ENCODE measurements at places on chromosomes 6 and 20. TPM values are rescaled to one million over a fixed set of nuclear protein-coding genes. Genes with fewer than 3 reads are reported as not detected.

- H3K4me3 ChIP-seq = no peak overlapping the region
- DNase-seq = no peak
- H3K27me3 ChIP-seq = no peaks in the 10 kb centered on the region
- no peaks in the 10 kb centered on the region for H3K4me1 ChIP-seq
- no peaks in the 10 kb centered on the region for H3K36me3 ChIP-seq
Observed at GRCh38 chr20:59178983-59179595, 15.5 kb downstream of the ZNF831 start.

DNA sequence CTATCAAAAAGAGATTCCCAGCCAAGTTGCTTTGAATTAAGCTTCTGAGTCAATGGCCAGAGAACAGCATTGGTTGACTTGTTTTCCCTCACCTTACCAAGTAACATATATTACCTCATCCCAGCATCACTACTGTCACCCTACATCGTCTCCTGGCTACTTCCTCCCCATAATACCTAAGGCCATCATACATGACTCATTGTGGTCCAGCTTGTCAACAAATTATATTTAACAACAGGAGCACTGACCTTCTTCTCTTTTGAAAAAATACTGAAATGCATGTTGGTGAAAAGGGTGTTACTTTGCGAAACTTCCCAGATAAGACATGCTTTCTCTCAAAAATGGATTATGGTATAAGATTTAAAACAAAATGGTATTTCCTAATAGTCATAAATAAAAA lies 106.9 kb downstream of the TBX18 start:
- no peak overlapping the region for H3K4me3 ChIP-seq
- H3K27ac ChIP-seq = no peak overlapping the region
- no peaks in the 10 kb centered on the region for H3K27me3 ChIP-seq
- H3K4me1 ChIP-seq = no peaks in the 10 kb centered on the region
- DNase-seq = no peak
- H3K36me3 ChIP-seq = no peaks in the 10 kb centered on the region

- H3K4me3 ChIP-seq = no peak overlapping the region
- no peaks in the 10 kb centered on the region for H3K36me3 ChIP-seq
- no peaks in the 10 kb centered on the region for H3K27me3 ChIP-seq
- no peak for DNase-seq
- no peaks in the 10 kb centered on the region for H3K4me1 ChIP-seq
Observed at GRCh38 chr6:100657678-100658330, 193.1 kb upstream of the SIM1 start.

ESR1 gene
- total RNA-seq = 2.3 TPM

- DNase-seq = no peak
- no peaks in the 10 kb centered on the region for H3K4me1 ChIP-seq
- no peak overlapping the region for H3K4me3 ChIP-seq
- H3K27ac ChIP-seq = no peak overlapping the region
- H3K27me3 ChIP-seq = no peaks in the 10 kb centered on the region
- H3K36me3 ChIP-seq = no peaks in the 10 kb centered on the region
Observed at GRCh38 chr20:10909803-10910202, 236.0 kb upstream of the JAG1 start.

BPIFB2 gene
- 5.1 TPM for total RNA-seq

GRCh38 chr6:160004419-160005175 lies 35.7 kb downstream of the IGF2R start:
- no peaks in the 10 kb centered on the region for H3K4me1 ChIP-seq
- DNase-seq = no peak
- no peak overlapping the region for H3K27ac ChIP-seq
- no peak overlapping the region for H3K4me3 ChIP-seq
- no peaks in the 10 kb centered on the region for H3K36me3 ChIP-seq

GRCh38 chr6:84141521-84141920 lies 85.9 kb downstream of the CEP162 start:
- no peaks in the 10 kb centered on the region for H3K36me3 ChIP-seq
- no peak overlapping the region for H3K27ac ChIP-seq
- H3K4me1 ChIP-seq = no peaks in the 10 kb centered on the region
- H3K27me3 ChIP-seq = no peaks in the 10 kb centered on the region
- H3K4me3 ChIP-seq = no peak overlapping the region
- DNase-seq = no peak

DNA sequence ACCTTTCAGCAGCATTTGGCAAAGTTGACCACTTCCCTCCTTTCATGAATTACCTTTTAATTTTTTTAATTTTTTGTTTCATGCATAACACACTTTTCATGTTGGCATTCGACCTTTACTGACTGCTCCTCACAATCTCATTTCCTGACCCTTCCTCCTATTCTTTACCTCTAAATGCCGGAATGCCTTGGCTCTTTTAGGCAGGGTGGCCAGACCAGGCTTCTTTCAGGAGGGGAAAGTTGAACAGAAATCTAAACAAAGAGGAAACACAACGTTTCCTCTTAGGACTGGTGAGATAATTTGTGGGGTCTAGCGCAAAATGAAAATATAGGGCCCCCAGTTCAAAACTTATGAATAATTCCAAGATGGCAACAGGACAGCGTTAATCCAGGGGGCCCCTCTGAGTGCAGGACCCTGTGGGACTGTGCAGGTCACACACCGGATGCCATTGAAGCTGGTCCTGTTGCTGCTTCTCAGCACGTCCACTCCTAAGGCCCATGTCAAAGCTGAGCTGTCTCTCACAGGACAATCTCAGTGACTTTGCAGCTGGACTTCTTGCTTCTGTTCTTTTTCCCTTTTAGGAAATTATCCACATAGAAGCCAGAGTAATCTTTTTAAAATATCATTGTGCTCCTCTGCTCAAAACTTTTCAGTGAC lies 313.8 kb downstream of the HDGFL1 start:
- H3K27ac ChIP-seq = no peak overlapping the region
- no peaks in the 10 kb centered on the region for H3K4me1 ChIP-seq
- H3K27me3 ChIP-seq = no peaks in the 10 kb centered on the region
- no peak overlapping the region for H3K4me3 ChIP-seq
- DNase-seq = no peak

GRCh38 chr20:1392443-1392692 lies 486 bp downstream of the FKBP1A start:
- no peak for DNase-seq
- peaks cover 17% of the 10 kb centered on the region for H3K4me1 ChIP-seq
- H3K27me3 ChIP-seq = no peaks in the 10 kb centered on the region
- peak overlapping the region; percentile 96 for H3K4me3 ChIP-seq
- H3K27ac ChIP-seq = peak overlapping the region; percentile 57
- H3K36me3 ChIP-seq = no peaks in the 10 kb centered on the region

DNA sequence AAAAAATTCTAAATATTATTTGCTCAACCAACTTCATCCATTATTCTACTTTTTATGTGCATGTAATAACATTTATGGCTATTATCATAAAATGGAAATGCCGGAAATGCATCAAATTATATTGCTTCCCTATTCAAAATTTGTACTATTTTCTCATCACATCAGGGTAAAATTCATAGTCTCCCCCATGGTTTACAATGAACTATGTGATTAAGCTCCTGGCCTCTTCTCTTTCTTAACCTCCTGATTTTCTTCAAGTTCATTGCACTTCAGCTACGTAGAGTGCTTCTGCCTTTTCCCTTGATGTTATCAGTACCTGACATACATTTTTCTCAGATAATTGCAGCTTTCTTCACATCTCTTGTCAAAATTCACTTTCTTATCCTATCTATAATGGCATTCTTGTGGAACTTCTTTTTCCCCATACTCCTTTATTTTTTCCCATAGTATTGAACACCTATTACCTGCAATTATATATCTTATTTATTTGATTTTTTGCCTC lies 699.1 kb upstream of the ADGRB3 start:
- no peaks in the 10 kb centered on the region for H3K27me3 ChIP-seq
- H3K4me1 ChIP-seq = no peaks in the 10 kb centered on the region
- no peak overlapping the region for H3K4me3 ChIP-seq

PAQR8 gene
- 9.9 TPM for total RNA-seq

DNA sequence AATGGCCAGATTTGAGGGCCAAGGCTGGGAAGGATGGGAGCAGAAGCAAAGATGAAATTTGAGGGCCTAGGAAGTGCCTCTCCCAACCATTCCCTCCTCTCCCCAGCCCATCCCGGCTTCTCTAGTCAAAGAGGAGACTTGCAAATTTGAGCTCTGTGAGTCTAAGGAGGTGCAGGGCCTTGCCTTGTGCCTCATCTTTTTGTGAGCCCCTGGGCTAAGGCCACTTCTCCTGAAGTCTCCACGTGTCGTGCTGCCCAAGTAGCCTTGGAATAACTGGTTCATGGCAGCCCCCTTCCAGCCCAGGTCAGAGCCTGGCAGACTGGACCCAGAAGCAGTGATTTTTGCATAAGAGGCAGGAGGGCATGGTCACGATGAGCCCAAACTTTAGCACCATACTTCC lies 6.7 kb downstream of the PTGIS start:
- no peak overlapping the region for H3K4me3 ChIP-seq
- no peaks in the 10 kb centered on the region for H3K4me1 ChIP-seq
- DNase-seq = no peak
- H3K27ac ChIP-seq = peak overlapping the region; percentile 77
- H3K36me3 ChIP-seq = no peaks in the 10 kb centered on the region

DNA sequence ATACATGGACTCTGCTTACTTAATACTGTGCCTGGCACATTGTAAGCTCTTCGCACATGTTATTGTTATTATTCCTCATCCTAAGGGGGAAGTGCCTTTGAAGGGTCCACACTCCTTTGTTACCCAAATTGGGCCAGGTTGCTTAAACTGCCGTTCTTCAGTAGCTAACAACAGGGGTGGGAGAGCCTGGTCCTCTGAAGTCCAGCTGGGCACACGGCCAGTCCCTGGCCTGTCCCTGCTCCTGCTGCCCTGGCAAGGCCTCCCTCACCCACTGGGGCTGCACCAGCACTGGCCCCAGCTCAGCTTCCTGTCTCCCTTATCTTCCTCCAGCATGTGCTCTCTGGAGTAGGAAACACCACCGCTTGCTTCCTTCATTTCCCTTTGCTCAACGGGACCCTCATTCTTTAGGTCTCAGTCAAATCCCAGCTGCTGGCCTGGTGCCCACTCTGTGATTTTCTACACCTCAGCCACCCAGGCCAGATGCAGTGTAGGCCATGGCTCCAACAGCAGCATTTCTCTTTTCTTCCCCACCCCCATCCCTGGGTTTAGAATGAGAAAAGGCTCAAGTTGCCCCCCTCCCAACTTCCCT lies 5.5 kb upstream of the PROCR start:
- DNase-seq = no peak
- no peaks in the 10 kb centered on the region for H3K36me3 ChIP-seq
- H3K4me3 ChIP-seq = no peak overlapping the region
- no peaks in the 10 kb centered on the region for H3K27me3 ChIP-seq
- H3K27ac ChIP-seq = no peak overlapping the region
- no peaks in the 10 kb centered on the region for H3K4me1 ChIP-seq

DNA sequence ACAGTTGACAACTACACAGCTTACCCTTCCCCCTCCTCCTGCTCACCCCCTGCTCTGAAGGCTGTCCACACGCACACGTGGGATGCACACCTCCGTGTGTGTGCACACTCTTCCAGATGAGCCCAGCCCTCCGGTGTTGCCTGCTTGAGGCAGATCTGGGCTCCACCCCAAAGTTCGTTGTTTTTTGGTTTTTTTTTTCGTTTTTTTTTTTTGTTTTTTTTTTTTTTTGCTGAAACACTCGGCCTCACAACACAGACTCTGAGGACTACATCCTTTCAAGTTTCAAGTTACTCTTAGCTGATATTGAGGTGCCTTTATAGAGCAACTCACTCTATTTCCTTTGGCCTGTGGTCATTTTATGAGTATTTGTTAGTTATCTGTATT lies 88.2 kb downstream of the RREB1 start:
- DNase-seq = no peak
- no peaks in the 10 kb centered on the region for H3K27me3 ChIP-seq
- no peaks in the 10 kb centered on the region for H3K36me3 ChIP-seq
- H3K4me3 ChIP-seq = no peak overlapping the region

NOTCH4 gene
- total RNA-seq = 14.6 TPM

PGC gene
- total RNA-seq = 18.4 TPM

DNA sequence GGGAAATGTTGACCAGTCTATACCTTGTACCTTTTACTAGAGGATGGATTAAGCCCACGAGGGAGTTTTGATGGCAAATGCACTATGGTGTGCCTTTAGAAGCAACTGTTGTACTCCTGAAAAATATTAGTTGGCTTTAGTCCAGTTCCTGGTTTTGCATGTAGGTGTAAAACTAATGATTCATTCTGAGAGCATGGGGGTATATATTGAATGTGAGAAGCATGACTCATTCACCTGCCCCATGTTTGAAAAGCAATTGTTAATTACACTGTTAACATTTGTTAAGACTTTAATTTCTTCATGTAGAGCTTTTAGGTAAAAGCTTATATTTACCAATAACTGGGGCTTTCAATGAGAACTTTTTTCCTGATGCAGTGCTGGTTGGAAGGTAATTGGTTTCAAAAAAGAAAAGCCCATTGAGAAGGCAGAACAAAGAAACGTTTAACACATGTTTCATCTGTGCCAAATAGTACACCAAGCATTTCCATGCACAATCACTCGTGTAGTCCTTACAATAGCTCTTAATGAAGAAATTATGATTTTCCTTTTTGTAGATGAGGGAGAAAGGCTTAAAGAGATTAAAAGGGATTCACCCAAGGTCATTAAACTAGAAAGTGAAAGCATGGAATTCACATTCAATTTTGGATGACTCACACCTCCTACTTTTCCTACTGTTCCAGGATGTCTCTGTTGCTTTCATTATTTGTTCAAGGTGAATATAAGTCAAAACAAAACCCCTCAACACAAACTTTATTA lies 134.1 kb downstream of the CCDC170 start:
- H3K36me3 ChIP-seq = no peaks in the 10 kb centered on the region
- no peak overlapping the region for H3K4me3 ChIP-seq
- DNase-seq = no peak
- H3K27ac ChIP-seq = no peak overlapping the region
- no peaks in the 10 kb centered on the region for H3K27me3 ChIP-seq

PRSS16 gene
- 15.2 TPM for total RNA-seq

- H3K4me1 ChIP-seq = no peaks in the 10 kb centered on the region
- no peak overlapping the region for H3K4me3 ChIP-seq
- no peak for DNase-seq
- H3K27me3 ChIP-seq = peaks cover 2% of the 10 kb centered on the region
- no peak overlapping the region for H3K27ac ChIP-seq
Observed at GRCh38 chr20:22805219-22805618, 220.8 kb upstream of the FOXA2 start.

DNA sequence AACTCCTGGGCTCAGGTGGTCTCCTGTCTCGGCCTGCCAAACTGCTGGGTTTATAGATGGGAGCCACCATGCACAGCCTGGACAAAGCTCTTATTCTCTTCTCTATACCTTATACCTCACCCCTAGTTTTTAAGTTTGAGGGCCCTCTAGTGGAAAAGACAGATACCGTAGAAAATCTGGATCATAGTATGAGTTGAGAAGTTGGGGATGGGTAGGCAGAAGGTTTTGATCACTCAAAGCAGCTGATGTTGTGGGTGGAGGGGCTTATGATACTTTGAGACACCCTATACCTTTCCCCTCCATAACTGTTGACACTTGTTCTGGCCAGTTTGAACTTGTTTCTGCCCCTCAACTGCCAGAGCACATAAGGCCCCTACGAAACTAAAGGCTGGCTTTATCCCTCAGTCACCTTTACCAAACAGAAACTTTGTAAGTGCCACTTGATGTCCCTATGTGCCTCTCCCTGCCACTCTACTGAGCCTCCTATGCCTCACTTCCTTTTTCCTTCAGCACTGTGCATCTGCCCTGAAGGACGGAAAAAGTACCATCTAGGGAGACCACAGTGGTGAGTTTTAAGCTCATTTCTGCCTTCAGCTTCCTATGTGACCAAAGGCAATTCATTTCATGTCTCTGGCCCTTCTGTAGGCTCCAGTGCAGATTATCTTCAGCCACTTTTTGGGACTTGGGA lies 28.6 kb downstream of the RALY start:
- DNase-seq = no peak
- no peak overlapping the region for H3K4me3 ChIP-seq
- no peaks in the 10 kb centered on the region for H3K4me1 ChIP-seq
- no peaks in the 10 kb centered on the region for H3K36me3 ChIP-seq

All from prostate gland (tissue), 2 donors.